AG08395 (cell line): ENCODE measurements at places on chromosomes 2 and 18.

- no peak for DNase-seq
These were observed 25.6 kb upstream of the ZC3H15 start for GRCh38 chr2:186460465-186460864.

DNA sequence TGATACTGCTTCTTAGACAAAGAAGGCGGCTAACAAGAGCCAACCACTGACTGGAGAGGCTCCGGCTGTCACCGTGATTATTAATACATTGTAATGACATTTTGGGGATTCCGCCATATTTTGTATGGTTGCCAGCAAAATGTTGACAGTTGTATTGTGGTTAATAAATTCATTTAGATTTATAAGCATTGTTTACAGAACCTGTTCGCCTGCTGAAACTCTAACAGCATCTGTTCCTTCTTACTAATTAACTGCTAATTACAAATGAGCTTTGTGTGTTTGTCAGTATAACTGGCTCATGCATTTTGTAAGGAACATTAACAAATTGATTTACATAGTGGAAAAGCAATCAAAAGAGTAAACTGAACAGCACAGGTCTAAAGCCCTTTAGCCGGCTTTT, 332.4 kb downstream of the GBX2 start:
- DNase-seq, result no peak

- DNase-seq, result no peak
These were observed 54.6 kb downstream of the RBM43 start for GRCh38 chr2:151207100-151207499.

DNA sequence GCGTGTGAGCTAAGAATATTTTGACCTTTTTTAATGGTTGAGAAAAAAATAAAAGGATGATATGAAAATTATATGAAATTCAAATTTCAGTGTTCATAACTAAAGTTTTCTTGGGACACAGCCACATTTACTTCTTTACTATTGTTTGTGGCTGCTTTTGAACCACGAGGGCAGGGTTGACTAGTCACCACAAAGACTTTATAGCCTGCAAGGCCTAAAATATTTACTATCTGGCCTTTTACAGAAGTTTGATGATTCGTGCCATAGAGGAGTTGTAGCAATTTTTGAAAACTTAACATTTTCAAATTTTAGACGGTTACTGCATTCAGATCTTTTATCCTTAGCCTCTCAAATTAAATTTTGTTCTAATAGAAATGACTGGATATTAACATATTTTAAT, 69.9 kb downstream of the LIMS1 start:
- peak; percentile 62 for DNase-seq

- DNase-seq, result no peak
These were observed 10.7 kb downstream of the DPP4 start for GRCh38 chr2:162063281-162063680.
